ENCODE measurements at places on chromosomes 11 and 22. TPM values are rescaled to one million over a fixed set of nuclear protein-coding genes. Genes with fewer than 3 reads are reported as not detected.

BTBD18 gene
- total RNA-seq: not detected

BSX gene
- total RNA-seq: not detected

CDC42EP1 gene
- total RNA-seq: 17.7 TPM

ZBTB44 gene
- 40.5 TPM for total RNA-seq

SHANK3 gene
- total RNA-seq: 23.1 TPM

B4GALNT4 gene
- total RNA-seq: 1.5 TPM

RIC3 gene
- 12.9 TPM for total RNA-seq

FGF4 gene
- not detected for total RNA-seq

MPPED2 gene
- total RNA-seq: 10.8 TPM

DNA sequence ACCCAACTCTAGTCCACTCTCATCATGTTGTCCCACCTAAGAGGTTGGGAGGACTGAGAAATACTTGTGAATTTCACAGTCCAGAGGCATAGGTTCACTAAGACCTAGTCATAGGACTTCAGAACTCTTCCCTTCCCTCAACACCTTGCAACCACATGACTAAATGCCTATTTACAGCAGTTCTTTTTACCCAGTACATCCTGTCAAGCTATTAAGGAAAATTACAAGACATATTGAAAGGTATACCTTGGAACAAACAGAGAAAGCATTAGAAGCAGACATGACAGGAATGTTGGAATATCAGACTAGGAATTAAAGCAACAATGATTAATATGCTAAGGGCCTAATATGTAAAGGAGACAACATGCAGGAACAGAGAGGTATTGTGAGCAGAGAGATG is 563.8 kb upstream of the LRRC4C start:
- no peak for DNase-seq

DNA sequence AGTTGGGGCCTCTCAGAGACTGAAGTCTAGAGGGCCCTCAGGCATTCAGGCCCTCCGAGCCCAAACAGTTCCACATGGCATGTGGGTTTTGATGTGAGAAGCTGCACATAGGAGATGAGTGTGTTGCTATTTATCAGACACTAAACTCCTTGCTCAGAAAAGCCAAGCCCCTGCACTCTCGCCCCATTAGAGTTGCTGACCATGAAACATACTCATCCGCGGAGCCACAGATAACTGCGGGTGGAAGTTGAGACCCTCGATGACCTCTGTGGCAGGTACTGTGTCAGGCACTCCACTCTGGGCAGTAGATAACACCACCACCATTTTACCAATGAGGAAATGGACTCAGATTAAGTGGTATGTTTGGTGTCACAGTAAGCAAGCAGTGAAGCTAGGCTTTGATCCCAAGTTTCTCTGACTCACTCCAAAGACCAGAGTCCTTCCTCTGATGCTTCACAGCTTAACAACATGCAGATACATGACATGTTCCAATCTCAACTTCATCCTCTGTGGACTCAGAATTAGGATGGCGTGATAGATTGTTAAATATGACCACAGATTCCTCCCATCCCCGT is 202.1 kb downstream of the ADAMTS15 start:
- DNase-seq: no peak

- no peak for DNase-seq
Observed at GRCh38 chr22:31945443-31945855, 1.1 kb downstream of the YWHAH start.

- DNase-seq: no peak
Observed at GRCh38 chr11:126756855-126757254, 243.7 kb downstream of the KIRREL3 start.

GRCh38 chr11:17630936-17631335 is 83.9 kb downstream of the OTOG start:
- no peak for DNase-seq

GRCh38 chr11:107702723-107703122 is 9.1 kb downstream of the SLN start:
- DNase-seq: no peak

- DNase-seq: peak; percentile 91
Observed at GRCh38 chr22:27581688-27582087, 219.9 kb downstream of the MN1 start.

DNA sequence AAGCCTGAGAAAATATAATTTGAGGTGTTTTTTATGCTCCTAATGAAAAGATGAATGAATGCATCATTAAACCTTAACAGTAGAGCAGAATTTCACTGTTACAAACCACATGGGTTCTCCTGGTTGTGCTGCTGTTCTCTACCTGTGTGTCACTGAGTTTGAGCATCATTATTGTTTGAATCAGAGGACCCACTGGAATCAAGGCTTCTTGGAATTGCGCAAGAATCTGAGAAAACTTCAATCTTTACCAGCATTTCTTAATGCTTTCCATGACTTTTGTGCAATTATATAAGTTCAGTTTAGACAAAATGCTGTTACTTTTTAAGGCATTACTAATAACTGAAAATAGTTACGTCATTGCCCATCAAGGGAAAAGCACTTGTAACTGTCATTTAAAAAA is 18.8 kb upstream of the RBX1 start:
- no peak for DNase-seq

DNA sequence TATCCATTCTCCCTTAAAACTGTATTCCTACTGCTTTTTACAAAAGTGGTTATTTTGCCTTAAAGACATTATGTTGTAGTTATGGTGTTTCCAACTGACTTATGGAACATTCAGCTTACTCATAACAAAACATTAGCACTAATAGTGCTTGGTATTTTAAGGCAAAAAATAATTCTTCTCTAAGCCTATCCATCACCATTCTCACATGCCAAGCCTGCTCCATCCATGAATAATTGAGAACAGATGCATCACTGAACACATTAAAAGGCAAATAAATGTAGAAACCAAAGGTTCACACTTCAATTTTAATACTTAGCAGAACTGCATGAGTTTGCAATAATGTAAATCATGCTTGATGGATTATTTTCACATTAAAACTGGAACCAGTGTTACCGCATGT is 42.3 kb upstream of the DDI1 start:
- no peak for DNase-seq

GRCh38 chr11:95358511-95359340 is 127.7 kb upstream of the SESN3 start:
- DNase-seq: no peak

GRCh38 chr11:103494491-103494890 is 385.3 kb downstream of the DYNC2H1 start:
- no peak for DNase-seq

GRCh38 chr11:131408025-131408640 is 37.7 kb downstream of the NTM start:
- peak; percentile 25 for DNase-seq

- no peak for DNase-seq
Observed at GRCh38 chr11:119343726-119344125, 2.8 kb downstream of the MFRP start.

DNA sequence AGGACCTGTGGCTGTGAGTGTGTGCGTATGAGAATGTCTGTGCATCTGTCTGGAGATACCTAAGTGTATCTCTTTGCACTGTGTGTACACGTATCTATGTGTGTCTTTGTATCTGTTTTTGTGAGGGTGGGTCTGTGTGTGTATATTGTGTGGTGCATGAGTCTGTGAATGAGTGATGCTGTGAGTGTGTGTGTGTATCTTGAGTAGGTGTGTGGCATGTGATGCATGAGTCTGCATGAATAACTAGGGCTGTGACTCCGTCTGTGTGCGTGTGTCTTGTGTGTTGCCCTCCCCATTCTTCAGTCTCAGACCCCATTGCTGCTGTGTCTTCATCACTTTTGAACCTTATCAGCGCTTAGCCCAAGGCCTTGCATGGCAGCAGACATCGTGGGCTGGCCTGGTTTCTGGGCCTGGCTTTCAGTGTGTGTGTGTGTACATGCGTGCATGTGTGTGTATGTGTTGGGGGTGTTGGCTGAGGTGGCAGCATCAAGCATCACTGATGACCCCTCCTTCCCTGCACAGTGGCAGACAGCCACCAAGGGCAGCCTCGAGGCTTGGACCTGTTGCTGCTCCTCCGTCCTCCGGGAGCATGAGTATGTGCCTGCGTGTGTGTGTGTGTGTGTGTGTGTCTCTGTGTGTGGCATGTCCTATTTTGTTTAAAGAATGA is 1.4 kb downstream of the SGSM1 start:
- peak; percentile 32 for DNase-seq

- no peak for DNase-seq
Observed at GRCh38 chr11:30811226-30811755, 225.1 kb upstream of the MPPED2 start.

DNA sequence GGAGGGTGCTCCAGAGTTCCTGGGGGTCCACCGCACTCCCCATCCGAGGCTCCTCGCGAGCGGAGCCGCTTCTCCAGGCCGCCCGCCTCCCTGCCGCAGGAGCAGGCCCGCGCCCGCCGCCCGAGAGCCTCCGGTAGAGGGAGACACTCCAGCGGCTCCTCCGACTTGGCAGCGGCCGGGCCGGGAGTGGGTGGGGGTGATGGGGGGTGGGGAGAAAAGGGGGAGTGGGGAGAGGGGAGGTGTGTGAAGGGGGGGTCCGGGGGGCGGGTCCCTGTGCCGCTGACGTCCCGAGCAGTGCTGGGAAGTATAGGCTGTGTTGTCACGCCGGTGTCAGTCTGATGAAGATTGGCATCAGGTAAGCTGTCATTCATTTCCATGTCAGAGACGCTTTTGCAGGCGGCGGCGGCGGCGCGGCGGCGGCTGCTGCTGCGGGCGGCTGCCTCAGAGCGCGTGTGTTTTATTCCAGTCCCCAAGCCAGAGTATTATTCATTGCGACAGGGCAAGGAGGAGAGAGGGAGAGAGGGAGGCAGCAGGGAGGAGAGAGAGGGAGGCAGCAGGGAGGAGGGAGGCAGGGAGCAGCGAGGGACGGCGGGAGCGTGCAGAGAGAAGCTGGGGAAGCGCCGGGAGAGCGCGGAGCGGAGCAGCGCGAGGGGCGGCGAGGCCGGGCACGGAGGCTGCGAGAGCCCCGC is at the start of gene PKNOX2:
Gene PKNOX2, plus strand, starts transcription at position 330 of the 689 bp plus-strand sequence. CDS start 186,555 bp downstream, outside the sequence.
- peak; percentile 82 for DNase-seq

DNA sequence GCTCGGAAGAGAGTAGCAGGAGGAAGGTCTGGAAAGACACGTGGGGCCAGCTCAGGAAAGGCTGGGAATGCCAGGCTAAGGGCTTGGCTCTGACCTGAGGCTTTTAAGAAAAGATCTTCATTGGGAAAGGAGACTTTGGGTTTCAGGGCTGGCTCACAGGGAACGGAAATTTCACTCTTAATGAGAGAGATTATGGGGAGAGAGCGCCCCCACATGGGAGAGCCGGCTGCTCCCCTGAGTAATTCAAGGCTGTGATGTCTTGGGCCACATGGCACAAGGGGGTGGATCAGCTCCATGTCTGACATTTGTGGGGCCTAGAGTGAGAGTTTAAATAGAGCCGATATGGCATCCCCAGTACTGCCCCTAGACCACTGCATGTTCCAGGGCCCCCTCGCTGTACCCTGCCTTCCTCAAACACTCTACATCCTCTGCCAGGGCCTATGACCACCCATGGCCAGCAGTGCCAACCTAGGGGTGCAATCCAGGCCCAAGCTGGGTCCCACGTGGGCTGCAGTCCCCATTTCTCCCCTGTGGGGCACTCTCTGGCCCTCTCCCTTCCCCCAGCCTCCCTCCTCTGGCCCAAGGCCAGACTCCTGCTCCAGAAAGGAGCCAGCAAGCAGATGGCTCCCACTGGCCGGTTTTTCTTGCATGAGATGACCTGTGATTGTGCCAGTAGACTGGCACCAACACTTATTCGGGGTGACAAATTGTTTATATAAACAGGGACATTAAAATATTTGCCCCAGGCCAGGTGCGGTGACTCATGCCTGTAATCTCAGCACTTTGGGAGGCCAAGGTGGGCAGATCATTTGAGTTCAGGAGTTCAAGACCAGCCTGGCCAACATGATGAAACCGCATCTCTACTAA is 75.2 kb downstream of the ISX start:
- DNase-seq: no peak

DNA sequence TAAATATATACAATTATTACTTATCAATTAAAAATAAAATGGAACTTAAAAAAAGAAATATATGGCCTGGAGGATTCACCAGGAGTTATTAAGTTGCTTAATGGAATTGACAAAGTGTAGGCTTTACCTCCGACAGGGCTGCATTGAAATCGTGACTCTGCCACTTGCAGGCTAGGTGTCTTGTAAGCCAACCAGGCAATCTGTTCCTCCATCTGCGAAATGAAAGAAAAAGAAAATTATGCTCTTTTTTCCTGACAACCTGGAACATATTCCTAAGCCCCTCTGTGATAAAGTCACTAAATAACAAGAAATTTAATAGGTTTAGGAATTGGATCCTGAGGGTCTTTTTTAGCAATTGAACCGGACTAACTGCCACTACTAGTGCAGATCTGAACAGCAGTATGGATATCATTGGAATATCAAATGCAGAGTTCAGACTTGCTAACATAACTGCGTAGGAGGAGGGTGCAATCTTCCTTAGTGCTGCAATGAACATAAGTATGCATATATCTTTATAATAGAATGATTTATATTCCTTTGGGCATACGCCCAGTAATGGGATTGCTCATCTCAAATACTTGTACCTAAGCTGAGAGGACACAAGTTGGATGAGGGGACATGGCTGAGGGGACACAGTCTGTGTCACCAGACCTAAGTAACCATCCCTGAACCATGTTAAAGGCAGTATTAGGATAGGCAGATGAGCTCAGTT is 42.5 kb upstream of the CEP126 start:
- DNase-seq: no peak

- DNase-seq: no peak
Observed at GRCh38 chr22:33381531-33382406, 323.6 kb upstream of the SYN3 start.

DNA sequence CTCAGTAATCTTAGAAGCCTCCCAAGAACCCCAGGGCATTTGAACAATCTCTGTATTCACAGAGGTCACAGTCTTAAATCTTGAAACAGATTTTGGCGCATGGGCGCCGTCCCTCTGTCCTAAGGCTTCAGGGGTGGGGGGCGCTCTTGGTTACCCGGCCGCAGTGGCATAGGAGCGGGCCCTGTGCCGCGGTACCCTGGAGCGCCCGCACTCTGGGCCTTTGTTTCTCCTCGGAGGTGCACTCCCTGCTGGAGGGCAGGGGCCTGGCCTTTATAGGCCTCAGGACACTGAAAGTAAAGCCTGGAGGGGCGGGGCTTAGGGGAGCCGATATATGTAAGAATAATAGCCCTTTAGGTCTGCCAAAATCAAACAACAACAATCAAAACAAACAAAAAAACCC is 197.3 kb upstream of the FOLH1 start:
- DNase-seq: no peak

GRCh38 chr11:117045956-117046355 is 52.3 kb downstream of the SIK3 start:
- no peak for DNase-seq

GRCh38 chr22:36463783-36464184 is 17.7 kb downstream of the TXN2 start:
- DNase-seq: peak; percentile 54

- DNase-seq: no peak
Observed at GRCh38 chr11:111935317-111936039, 1.7 kb upstream of the DIXDC1 start.

- DNase-seq: no peak
Observed at GRCh38 chr11:10602366-10602765, 33.9 kb upstream of the LYVE1 start.

- no peak for DNase-seq
Observed at GRCh38 chr11:129817534-129818051, 1.9 kb downstream of the TMEM45B start.
